ENCODE measurements at places on chromosomes 1 and 21. TPM values are rescaled to one million over a fixed set of nuclear protein-coding genes. Genes with fewer than 3 reads are reported as not detected.

DNA sequence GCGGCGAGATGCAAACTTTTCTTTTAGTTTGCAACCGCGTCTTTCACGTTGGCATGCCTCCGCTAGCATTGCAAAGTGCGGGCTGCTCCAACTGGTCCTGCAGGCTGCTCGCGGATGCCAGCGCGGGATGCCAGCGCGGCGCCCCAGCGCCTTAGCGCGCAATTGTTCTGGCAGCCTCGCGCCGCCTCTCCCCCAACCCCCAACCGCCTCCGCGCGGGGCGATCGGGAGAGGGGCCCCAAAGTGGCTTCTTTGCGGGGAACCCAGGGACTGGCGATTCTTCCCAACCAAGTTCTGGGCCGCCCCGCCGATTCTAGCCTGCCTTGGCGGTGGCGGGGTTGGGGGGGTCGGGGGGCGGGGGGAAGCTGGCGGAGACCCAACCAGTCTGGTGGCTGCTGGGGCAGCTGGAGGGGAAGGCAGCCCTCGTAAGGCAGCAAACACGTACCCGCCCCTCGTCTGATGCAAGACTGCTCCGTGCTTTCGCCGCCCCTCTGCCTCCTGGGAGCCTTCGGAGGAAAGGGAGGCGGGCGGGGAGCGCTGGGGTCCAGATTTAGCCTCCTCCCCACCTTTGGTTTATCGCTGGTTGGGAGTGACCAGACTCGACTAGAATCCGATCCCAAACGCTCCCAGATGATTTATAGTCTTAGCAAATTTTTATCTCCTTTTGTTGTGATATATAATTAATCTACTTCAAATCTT lies 756 bp downstream of the PHGDH start:
- peak; percentile 95 for DNase-seq
- peak overlapping the region; percentile 84 for H3K27ac ChIP-seq
- peak overlapping the region; percentile 78 for H3K4me3 ChIP-seq
- H3K36me3 ChIP-seq: no peaks in the 10 kb centered on the region

DNA sequence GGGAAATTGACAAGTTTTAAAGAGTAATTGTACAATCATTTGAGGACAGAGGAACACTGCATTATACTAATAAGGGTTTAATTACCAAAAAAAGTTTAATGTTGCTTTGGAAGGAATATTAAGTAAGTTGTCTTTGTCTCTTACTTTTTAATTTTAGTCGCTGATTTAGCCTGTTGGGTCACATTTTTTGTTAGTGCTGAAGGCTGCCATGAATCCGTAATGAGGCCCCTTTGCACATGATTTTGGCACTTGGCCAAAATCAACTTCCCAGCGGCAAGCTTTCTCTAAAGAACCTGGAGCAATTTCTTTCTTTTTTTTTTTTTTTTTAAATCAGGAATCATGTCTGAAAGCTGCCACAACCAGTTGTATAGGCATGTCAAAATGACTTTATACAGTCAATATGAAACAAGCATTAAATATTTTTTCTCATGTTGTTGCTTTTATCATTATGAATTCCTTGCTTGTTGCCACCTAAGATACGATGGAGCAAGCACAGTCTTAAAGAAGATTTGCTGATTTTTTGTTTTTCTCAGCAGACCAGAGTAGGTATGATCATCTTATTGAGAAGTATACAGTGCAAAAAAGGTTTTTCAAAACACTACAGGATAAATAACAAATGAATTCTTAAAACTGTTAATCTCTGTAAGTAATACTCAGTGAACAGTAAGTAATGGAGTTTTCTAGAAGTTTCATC lies 690.4 kb downstream of the USP25 start:
- DNase-seq: peak; percentile 18
- H3K4me3 ChIP-seq: no peak overlapping the region
- no peak overlapping the region for H3K27ac ChIP-seq
- H3K4me1 ChIP-seq: no peaks in the 10 kb centered on the region
- no peaks in the 10 kb centered on the region for H3K36me3 ChIP-seq

DNA sequence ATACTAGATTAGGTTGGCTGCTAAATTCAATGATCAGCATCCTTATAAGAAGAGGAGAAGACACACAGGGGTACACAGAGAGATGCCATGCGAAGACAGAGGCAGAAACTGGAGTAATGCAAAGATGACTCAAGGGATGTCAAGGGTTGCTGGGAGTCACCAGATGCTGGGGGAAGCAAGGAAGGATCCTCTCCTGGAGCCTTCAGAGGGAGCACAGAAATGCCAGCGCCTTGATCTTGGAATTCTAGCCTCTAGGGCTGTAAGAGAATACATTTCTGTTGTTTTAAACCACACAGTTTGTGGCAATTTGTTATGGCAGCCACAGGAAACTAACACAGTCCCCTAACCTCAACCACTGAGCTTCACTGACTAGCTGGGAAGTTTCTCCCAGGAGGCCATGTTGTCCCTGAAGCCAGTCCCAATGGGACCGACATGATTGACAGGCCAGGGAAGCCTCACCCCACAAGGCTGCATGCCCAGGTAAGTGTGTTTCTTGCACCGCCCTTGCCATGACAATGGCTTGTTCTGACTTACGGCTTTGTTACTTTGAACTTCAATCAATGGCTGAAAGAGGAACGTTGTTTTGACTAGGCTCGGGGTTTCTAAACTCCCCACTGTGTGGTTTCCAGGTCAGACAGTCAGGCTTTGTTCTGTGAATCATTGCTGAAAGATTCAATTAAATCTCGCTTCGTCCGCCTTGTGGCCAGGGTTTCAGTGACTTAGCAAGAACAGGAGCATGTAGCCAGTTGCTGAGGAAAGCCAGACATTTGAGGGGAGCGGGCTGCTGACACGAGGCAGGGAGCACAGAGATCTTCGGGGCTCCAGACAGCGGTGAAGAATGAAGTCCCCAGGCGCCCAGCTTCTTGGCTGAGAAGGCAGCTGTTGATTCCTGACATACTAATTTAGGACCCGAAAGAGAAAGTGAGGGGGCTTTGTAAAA lies 62.3 kb downstream of the RUNX1 start:
- peaks cover 14% of the 10 kb centered on the region for H3K4me1 ChIP-seq
- no peaks in the 10 kb centered on the region for H3K27me3 ChIP-seq
- DNase-seq: peak; percentile 81
- H3K27ac ChIP-seq: no peak overlapping the region

GRCh38 chr1:226656201-226656600 lies 82.9 kb downstream of the ITPKB start:
- no peak overlapping the region for H3K4me3 ChIP-seq
- no peak overlapping the region for H3K27ac ChIP-seq
- H3K27me3 ChIP-seq: no peaks in the 10 kb centered on the region
- H3K36me3 ChIP-seq: no peaks in the 10 kb centered on the region
- H3K4me1 ChIP-seq: peaks cover 20% of the 10 kb centered on the region

DNA sequence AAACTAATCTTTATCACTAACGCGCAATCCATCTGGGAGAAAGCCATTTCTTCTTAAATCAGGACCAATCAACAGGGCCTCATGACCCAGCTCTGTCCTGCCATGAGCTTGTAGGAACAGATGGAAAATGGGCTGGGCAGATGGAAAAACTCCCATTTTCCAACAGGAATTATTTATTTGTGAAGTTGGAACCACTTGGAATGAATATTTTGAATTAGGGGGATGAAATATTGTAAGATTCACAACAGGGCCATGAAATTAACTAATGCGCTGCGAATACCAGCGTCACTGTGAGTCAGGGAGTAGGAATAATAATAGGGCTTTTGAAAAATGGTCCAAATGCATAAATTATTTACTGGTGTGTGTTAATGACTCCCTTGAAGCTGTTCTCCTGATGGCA lies 53.1 kb upstream of the CYP2J2 start:
- H3K27ac ChIP-seq: no peak overlapping the region
- no peak overlapping the region for H3K4me3 ChIP-seq
- peaks cover 2% of the 10 kb centered on the region for H3K27me3 ChIP-seq
- H3K36me3 ChIP-seq: no peaks in the 10 kb centered on the region
- H3K4me1 ChIP-seq: no peaks in the 10 kb centered on the region

DNA sequence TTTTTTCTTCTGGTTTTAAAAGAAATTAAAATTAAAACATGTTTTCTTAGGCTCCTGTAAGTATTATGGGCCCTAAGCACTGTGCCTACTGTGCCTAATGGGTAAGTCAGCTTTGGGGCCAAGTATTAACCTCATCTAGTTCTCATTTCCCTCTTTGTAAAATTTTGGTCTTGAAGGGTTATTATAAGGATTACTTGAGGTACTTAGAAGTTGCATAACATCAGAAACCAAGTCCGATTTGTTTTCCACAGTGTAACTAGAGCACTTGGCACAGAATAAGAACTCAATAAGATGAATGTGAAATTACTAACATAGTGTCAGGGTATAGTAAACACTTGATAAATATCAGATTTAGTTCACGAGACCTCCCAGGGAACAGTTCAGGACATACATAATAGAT lies 16.4 kb upstream of the OSBPL9 start:
- no peak overlapping the region for H3K4me3 ChIP-seq
- peaks cover 3% of the 10 kb centered on the region for H3K27me3 ChIP-seq
- no peak for DNase-seq
- no peaks in the 10 kb centered on the region for H3K4me1 ChIP-seq
- H3K36me3 ChIP-seq: no peaks in the 10 kb centered on the region

DNA sequence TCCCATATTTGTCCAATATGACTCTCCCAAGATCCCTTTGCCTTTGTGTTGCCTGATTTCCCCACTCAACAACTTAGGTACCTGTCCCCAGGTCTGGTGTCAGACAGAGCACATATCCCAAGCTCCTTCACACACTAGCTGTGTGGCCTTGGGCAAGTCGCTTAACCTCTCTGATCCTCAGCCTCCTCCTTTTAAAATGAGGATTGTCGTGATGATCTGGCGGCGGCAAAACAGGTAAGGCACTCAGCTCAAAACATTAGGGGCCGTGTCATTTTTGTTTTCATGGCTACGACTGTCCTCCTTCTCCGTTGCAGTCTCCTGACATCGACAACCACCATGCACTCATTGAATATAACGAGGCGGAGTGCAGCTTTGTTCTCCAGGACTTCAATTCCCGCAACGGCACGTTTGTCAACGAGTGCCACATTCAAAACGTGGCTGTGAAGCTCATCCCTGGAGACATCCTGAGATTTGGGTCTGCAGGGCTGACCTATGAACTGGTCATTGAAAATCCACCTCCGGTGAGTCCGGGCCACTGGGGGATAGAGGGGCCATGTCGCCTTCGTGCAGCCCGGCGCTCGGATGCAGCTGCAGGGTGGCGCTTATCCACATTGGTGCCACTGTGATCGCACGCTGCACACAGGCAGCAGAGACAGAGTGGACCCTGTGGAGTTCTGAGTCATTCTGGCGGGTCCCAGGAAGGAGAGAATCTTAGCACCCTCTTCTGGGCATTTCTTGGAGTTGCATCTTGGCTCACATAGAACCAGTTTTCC lies 25.2 kb downstream of the FHAD1 start:
- no peak overlapping the region for H3K27ac ChIP-seq
- peaks cover 2% of the 10 kb centered on the region for H3K4me1 ChIP-seq
- H3K36me3 ChIP-seq: no peaks in the 10 kb centered on the region

DNA sequence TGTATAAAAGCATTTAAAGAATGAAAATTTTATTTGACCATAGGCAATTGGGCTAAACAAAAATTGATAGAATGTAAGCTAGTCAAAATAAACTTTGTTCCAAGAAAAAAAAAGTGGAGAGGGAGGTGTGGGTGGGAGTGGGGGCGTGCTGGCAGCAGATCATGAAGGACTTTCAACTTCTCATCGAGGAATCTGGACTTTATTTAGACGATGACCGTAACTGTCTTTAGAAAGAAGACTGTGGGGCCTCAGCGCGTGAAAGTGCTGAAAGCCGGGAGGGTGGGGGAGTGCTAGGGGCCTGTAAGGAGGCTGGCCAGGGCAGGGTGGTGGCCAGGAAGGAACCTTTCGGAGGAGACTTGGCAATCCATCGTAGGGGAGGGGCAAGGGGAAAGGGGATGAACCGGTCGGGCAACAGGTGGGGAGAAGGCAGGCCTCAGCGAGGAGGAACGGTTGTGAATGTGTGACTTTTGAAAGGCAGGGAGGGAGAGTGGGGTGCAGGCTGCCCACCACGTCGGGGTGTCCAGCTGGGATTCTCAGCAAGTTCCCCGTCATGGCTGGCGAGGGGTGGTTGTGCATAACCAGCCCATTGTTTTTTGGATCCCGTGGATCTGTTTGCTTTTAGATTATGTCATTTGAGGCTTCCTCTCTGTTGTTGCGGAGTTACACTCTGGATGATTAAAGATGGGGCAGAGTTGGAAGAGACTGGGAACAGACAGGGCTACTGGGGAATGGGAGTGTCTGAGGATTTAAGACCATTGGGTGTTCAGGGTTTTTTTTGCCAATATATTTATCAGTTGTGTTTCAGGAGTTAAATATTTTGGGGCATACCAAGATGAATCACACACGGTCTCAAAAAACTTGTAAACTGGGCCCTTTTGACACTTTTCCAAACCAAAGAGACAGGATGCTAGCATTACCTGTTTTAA lies 35.5 kb downstream of the HUNK start:
- DNase-seq: peak; percentile 84
- no peaks in the 10 kb centered on the region for H3K27me3 ChIP-seq
- H3K36me3 ChIP-seq: no peaks in the 10 kb centered on the region
- peak overlapping the region; percentile 70 for H3K27ac ChIP-seq
- no peak overlapping the region for H3K4me3 ChIP-seq
- peaks cover 36% of the 10 kb centered on the region for H3K4me1 ChIP-seq

GRCh38 chr1:239817276-239817675 lies 274.4 kb upstream of the FMN2 start:
- H3K4me3 ChIP-seq: no peak overlapping the region
- no peaks in the 10 kb centered on the region for H3K36me3 ChIP-seq
- H3K27ac ChIP-seq: no peak overlapping the region
- H3K4me1 ChIP-seq: no peaks in the 10 kb centered on the region
- DNase-seq: no peak

CCDC24 gene
- total RNA-seq: 1.4 TPM

PEX14 gene
- total RNA-seq: 8.9 TPM

DNA sequence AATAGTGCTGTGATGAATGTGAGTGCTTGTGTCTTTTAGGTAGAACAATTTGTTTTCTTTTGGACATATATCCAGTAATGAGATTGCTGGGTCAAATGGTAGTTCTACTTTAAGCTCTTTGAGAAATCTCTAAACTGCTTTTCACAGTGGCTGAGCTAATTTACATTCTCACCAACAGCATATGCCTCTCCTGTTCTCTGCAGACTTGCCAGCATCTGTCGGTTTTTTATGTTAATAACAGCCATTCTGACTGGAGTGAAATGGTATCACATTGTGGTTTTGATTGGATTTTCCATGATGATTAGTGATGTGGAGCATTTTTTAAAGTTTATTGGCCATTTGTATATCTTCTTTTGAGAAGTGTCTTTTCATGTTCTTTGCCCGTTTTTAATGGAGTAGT lies 647.3 kb upstream of the ADAMTS5 start:
- H3K27ac ChIP-seq: no peak overlapping the region
- no peak for DNase-seq
- H3K36me3 ChIP-seq: no peaks in the 10 kb centered on the region
- H3K4me3 ChIP-seq: no peak overlapping the region

- H3K27me3 ChIP-seq: no peaks in the 10 kb centered on the region
- H3K4me3 ChIP-seq: no peak overlapping the region
- H3K27ac ChIP-seq: peak overlapping the region; percentile 1
- DNase-seq: peak; percentile 94
- no peaks in the 10 kb centered on the region for H3K36me3 ChIP-seq
Measured at GRCh38 chr21:28283641-28284490, 708.8 kb downstream of the LTN1 start.

- peak; percentile 85 for DNase-seq
- no peaks in the 10 kb centered on the region for H3K36me3 ChIP-seq
- peak overlapping the region; percentile 75 for H3K27ac ChIP-seq
- H3K4me1 ChIP-seq: peaks cover 5% of the 10 kb centered on the region
- H3K4me3 ChIP-seq: no peak overlapping the region
- no peaks in the 10 kb centered on the region for H3K27me3 ChIP-seq
Measured at GRCh38 chr1:202505356-202505755, 156.9 kb downstream of the PPP1R12B start.
